Left lobe of liver (tissue), 2 donors: ENCODE measurements at places on chromosomes 7 and 10.

GRCh38 chr7:111308691-111309090 is 217.8 kb downstream of the LRRN3 start:
- no peak for DNase-seq

GRCh38 chr10:116753759-116754158 is 11.4 kb upstream of the HSPA12A start:
- DNase-seq: no peak

DNA sequence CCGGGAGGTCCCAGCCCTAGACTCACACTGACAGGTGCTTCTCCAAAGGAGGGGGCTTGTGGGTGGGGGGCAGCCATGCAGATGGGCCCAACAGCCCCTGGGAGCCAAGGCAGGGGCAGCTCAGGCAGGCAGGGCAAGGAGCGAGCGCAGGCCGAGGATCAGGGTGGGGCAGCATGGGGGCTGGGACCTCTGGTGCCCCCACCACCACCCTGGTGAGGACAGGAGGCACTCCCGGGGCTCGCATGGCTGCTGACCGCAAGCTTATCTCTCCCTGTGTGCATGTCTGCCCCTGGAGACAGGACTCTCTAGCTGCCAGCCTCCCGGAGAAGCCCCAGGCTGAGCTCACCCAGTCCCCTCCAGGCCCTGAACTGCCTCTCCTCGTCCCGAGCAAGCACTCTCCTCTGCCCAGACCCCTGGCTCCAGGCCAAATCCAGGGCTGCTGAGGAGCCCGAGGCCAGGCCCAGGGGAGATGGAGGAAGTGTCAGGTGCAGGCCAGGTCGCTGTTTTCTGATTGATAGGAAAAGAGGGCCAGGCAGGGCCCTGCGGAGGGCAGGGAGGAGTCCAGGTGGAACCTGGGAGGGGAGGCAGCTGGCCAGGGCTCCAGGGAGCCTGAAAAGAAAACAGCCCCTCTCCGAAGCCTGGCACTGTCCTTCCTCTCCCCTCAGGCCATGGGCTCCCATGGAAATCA is 39.0 kb downstream of the PDGFA start:
- DNase-seq: no peak

GRCh38 chr7:39310699-39311098 is 255.5 kb upstream of the YAE1 start:
- DNase-seq: no peak

GRCh38 chr10:1735562-1735961 is 1.8 kb downstream of the ADARB2 start:
- DNase-seq: no peak
